Cardiac septum (tissue), 1 donor: ENCODE measurements at places on chromosomes 16 and 17. TPM values are rescaled to one million over a fixed set of nuclear protein-coding genes. Genes with fewer than 3 reads are reported as not detected.

The KIF18B gene
- total RNA-seq = 0.13 TPM

The FAM234A gene
- total RNA-seq = 137 TPM

The AURKB gene
- 0.83 TPM for total RNA-seq

The PTX4 gene
- not detected for total RNA-seq

DNA sequence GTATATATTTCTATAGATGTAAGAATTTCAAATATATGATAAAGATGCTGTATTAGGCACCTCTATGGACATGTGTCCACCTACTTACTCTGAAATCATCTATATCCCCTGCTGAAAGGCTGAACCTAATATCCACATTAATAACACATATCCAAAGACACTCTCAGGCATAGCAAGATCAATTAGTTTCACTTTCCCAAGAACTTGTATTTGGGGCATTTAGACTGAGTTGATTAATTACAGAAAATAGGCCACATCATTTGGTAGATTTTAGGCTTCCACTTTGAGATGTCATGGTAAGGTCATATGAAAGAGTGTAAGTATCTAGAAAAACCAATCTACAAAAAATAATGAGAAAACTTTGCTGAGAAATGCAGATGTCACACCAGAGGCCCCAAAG is 45.1 kb downstream of the BRIP1 start:
- DNase-seq = no peak

DNA sequence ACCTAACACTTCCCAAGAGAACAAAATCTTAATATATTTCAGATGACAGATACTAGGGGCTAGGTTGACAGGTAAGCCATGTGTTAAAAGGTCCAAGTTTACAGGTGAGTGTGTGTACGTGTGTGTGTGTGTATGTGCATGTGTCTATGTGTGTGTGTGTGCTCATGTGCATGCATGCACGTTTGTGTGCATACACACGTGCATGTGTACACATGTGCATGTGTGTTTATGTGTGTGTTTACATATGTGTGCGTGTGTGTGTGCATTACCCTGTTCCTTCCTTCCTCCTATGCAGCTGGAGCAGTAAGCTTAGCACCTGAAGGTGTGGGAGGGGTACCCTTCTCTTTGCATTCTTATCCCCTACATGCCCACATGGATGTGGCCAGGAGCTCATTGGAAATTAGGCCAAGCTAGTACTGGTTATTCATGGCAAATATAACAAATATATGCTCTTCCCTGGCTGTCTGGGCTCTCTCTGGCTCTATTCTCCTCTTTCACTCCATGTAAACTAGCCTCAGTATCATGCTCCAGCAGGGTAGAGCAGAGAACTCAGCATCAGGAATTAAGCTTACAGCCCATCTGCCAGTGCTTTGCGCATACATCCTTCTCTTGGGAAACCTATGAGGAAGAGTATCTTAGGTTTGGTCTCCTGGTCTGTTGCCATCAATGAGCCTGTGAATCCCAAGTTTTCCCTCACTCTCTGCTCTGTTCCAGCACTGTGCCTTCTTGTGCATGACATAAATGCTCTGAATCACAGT is 258.0 kb upstream of the MYOCD start:
- no peak for DNase-seq

- DNase-seq = no peak
These were observed 146.2 kb downstream of the ENGASE start for GRCh38 chr17:79220713-79221291.

- DNase-seq = no peak
These were observed 200.0 kb upstream of the CDH5 start for GRCh38 chr16:66166490-66166889.

The TRPV3 gene
- total RNA-seq = 1.0 TPM
